ENCODE measurements at places on chromosomes 2 and 18. TPM values are rescaled to one million over a fixed set of nuclear protein-coding genes. Genes with fewer than 3 reads are reported as not detected.

Gene DAW1
- total RNA-seq = 0.58 TPM

Gene SEMA4C
- total RNA-seq = 15.2 TPM

Gene ST6GAL2
- total RNA-seq = 39.5 TPM

Gene CIB4
- not detected for total RNA-seq

Gene FLACC1
- 0.15 TPM for total RNA-seq

Data from glomerular endothelial cell (primary cell).